ENCODE measurements at places on chromosomes 2 and 18. TPM values are rescaled to one million over a fixed set of nuclear protein-coding genes. Genes with fewer than 3 reads are reported as not detected.

DNA sequence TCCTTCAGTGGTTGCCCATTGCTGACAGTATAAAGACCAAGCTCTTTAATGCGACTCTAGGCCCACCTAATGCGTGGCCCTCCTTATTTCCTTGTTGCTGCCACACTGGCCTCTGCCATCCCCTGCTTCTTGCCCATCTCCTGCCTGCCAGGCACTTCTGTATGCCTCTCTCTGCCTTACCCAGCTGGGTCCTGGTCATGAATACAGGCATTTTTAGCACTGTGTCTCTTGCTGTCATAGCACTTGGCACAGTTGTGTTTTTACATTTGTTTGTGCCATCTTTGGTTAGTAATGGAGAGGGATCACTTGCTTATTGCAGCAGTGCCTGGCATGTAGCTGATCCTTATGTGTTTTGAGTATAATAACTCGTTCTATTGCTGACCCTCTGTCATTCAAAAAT lies 38.7 kb downstream of the MAP4K4 start:
- peak overlapping the region; percentile 57 for H3K4me3 ChIP-seq
- no peak for DNase-seq
- no peaks in the 10 kb centered on the region for H3K36me3 ChIP-seq
- no peaks in the 10 kb centered on the region for H3K27me3 ChIP-seq
- peaks cover 87% of the 10 kb centered on the region for H3K4me1 ChIP-seq

DNA sequence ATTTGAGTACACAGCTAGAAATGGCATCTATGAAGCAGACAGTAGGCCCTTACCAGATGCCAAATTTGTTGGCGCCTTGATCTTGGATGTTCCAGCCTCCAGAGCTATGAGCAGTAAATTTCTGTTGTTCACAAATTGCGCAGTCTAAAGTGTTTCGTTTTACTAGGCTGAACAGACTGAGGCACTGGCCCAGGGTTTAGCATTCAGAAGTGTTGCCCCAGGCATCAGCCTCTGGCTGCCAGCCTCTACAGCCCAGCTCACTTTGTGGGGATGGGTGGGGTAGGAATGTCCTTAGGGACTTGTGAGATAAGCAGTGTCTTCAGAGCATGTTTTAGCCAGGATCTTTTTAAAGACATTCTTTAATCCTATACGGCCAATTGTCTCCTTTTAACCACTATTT lies 51.5 kb upstream of the MGAT5 start:
- no peaks in the 10 kb centered on the region for H3K36me3 ChIP-seq
- H3K4me1 ChIP-seq = peaks cover 49% of the 10 kb centered on the region
- peak overlapping the region; percentile 29 for H3K27ac ChIP-seq
- no peak for DNase-seq

- peak overlapping the region; percentile 90 for H3K4me3 ChIP-seq
- no peaks in the 10 kb centered on the region for H3K36me3 ChIP-seq
- peak overlapping the region; percentile 78 for H3K27ac ChIP-seq
- H3K4me1 ChIP-seq = peaks cover 37% of the 10 kb centered on the region
These were observed 47.3 kb downstream of the TMEM163 start for GRCh38 chr2:134671513-134671912.

DNA sequence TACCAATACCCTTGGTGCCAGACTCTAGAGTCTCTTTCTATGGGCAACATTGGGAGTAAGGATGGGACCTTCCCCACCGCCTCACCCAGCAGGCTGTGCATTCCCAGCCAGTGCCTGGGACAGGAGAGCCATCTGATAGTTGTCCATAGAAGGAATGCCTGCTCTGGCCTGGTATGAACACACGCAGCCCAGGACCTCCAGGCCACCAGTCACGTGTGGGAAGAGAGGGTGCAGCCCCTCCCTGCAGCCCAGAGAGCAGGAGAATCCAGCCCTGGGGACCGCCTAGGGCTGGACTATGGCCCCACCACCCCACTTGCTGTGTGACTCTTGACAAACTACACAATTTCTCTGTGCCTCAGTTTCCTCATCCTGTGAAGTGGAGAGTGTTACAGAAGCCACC lies 52.5 kb upstream of the ID2 start:
- H3K27me3 ChIP-seq = no peaks in the 10 kb centered on the region
- peaks cover 23% of the 10 kb centered on the region for H3K4me1 ChIP-seq
- DNase-seq = no peak
- H3K36me3 ChIP-seq = no peaks in the 10 kb centered on the region
- H3K27ac ChIP-seq = no peak overlapping the region

- H3K36me3 ChIP-seq = no peaks in the 10 kb centered on the region
- peaks cover 16% of the 10 kb centered on the region for H3K27me3 ChIP-seq
- no peak overlapping the region for H3K27ac ChIP-seq
- H3K4me1 ChIP-seq = no peaks in the 10 kb centered on the region
- DNase-seq = no peak
- no peak overlapping the region for H3K4me3 ChIP-seq
These were observed 41.5 kb upstream of the OTOS start for GRCh38 chr2:240182001-240182400.

Gene SERPINB11
- not detected for polyA plus RNA-seq

Gene GPN1
- polyA plus RNA-seq = 89.4 TPM

- H3K4me3 ChIP-seq = peak overlapping the region; percentile 81
- DNase-seq = no peak
- peak overlapping the region; percentile 47 for H3K27ac ChIP-seq
- no peaks in the 10 kb centered on the region for H3K36me3 ChIP-seq
- H3K4me1 ChIP-seq = peaks cover 7% of the 10 kb centered on the region
- H3K27me3 ChIP-seq = peaks cover 35% of the 10 kb centered on the region
These were observed 739 bp downstream of the PKDCC start for GRCh38 chr2:42048299-42049220.

DNA sequence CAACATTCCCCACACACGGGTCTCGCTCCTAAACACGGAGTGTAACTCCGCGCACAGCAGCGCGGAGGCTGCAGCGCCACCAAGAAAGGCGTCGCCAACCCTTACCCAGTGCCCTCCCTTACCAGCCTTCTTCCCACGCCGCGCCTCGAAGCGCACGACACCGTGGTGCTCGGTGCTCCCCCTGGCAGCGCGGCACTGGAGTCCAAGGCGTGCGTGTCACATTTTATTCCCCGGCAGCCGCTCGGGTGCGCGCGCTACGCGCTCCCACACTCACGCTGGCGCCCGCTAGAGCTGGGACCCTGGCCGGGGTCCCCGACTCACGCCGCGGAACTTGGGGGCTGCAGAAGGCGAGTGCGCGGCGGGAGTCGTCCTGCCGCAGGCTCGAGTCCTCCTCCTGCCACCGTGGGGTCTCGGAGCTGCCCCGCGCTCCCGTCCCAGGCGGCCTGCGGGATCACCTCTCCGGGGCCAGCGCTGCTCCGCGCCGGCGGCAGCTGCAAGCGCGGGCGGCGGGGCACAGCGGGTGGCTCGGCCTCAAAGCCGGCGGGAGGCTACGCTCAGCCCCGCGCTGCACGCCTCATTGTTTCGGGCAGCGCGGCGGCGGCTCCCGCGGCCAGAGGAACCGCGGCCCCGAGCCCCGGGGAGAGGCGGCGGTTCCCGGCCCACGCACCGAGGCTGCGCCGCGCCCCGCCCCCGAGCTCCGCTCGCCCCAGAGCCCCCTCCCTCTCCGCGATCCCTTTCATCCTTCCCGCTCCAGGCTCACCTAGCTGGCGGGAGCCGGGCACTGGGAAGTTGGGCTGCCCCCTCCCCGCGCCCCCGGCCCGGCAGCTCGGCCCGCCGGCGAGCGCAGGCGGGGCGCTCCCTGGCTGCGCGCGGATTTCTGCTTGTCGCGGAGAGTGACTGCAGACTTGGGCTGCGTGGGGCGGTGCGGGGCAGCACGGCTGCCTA lies at the start of gene ST6GAL2:
TSS of gene ST6GAL2 (minus strand) at position 197 of the 945 bp plus-strand sequence. CDS start 42,190 bp downstream, outside the sequence.
- H3K4me3 ChIP-seq = no peak within 1 kb of the TSS
- H3K27me3 ChIP-seq = peaks cover 33% of the 10 kb centered on the region
- H3K4me1 ChIP-seq = peaks cover 7% of the 10 kb centered on the region
- no peak within 1 kb of the TSS for H3K27ac ChIP-seq
- no peak for DNase-seq
- H3K36me3 ChIP-seq = peaks cover 8% of the 10 kb centered on the region

Gene TEX44
- polyA plus RNA-seq = not detected

Gene NEURL3
- not detected for polyA plus RNA-seq

- H3K4me1 ChIP-seq = peaks cover 6% of the 10 kb centered on the region
- H3K4me3 ChIP-seq = no peak overlapping the region
- no peak for DNase-seq
- peaks cover 28% of the 10 kb centered on the region for H3K27me3 ChIP-seq
- H3K27ac ChIP-seq = no peak overlapping the region
These were observed 4.6 kb upstream of the LAMA3 start for GRCh38 chr18:23684515-23685197.

- H3K36me3 ChIP-seq = no peaks in the 10 kb centered on the region
- H3K4me3 ChIP-seq = no peak overlapping the region
- H3K4me1 ChIP-seq = no peaks in the 10 kb centered on the region
These were observed 803.6 kb upstream of the ZEB2 start for GRCh38 chr2:145323512-145323911.

Gene MAPRE2
- polyA plus RNA-seq = 102 TPM

DNA sequence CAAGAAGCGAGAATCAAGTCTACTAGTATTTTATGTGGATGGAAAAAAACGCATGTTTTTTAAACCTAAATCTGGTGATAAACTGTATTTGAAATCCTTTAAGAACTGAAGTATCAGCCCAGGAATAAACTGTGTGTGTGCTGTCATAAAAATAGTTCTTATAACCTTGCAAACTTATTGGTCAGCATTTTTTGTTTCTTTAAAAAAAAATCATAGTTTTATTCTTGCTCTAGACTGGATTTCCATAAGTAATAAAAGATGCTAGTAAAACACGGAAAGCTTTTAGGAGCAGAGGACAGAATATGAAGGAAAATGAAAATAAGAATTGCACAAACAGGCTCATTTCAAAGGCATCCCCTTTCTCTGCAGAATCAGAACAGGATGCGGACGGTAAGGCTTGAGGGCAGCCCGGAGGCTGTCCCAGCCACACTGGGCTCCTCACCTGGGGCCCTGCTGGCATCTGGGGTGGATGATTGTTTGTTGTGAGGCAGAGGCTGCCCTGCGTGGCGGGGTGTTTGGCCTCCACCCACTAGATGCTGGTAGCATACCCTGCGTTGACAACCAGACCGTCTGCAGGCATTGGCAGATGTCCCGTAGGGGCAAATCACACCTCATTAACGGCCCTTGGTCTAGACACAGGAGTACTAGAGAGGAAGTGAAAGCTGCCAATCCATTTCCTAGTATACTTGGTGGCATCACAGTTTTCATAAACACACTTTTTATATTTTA lies 52.5 kb downstream of the MBP start:
- peaks cover 67% of the 10 kb centered on the region for H3K4me1 ChIP-seq
- peak overlapping the region; percentile 95 for H3K27ac ChIP-seq
- H3K27me3 ChIP-seq = no peaks in the 10 kb centered on the region

DNA sequence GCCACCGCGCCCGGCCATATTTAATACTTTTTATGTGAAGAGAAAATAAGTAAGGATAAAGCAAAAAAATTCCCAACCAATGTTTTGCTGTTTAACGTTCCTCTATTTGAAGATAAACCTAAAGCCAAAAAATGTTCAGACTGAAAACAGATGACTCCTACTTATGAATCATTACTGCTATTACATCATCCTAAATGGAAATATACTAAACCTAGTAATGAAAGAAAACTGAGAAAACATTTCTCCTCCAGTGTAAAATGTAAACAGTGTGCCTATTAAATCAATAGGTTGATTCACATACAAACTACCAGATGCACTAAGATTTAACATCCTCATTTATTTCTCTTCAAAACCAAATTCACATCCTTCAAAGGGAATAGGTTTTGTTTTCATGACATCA lies 43.5 kb downstream of the CWC22 start:
- DNase-seq = no peak
- H3K4me1 ChIP-seq = no peaks in the 10 kb centered on the region
- H3K27me3 ChIP-seq = no peaks in the 10 kb centered on the region
- H3K4me3 ChIP-seq = no peak overlapping the region

- no peaks in the 10 kb centered on the region for H3K27me3 ChIP-seq
- H3K27ac ChIP-seq = no peak overlapping the region
- H3K4me1 ChIP-seq = no peaks in the 10 kb centered on the region
These were observed 21.6 kb downstream of the MC4R start for GRCh38 chr18:60350941-60351340.

DNA sequence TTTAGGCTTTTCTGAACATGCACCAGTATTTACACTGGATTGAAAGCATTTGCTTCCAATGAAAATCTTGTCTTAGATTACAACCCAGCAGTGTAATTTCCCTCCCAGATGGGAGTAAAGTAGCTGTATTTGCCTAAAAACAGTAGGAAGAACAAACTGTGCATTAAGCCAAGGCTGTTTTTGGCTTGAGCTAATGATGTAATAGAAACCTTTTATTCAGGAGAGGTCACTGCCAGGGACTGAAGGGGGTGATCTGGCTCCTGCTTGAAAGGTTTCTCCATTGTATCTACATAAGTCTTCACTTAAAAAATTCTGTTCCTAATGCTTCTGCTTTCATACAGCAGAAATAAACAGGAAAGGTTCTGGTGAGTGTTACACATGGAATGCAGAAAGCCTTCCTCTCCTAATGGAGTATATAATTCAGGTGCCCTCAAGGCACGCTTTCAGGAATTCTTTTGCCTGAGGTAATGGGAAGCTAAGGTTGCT lies 74.4 kb downstream of the MEIS1 start:
- peaks cover 9% of the 10 kb centered on the region for H3K27me3 ChIP-seq
- H3K4me3 ChIP-seq = no peak overlapping the region
- H3K36me3 ChIP-seq = no peaks in the 10 kb centered on the region
- no peak overlapping the region for H3K27ac ChIP-seq

Gene CHRND
- not detected for polyA plus RNA-seq

Gene ACOXL
- not detected for polyA plus RNA-seq

DNA sequence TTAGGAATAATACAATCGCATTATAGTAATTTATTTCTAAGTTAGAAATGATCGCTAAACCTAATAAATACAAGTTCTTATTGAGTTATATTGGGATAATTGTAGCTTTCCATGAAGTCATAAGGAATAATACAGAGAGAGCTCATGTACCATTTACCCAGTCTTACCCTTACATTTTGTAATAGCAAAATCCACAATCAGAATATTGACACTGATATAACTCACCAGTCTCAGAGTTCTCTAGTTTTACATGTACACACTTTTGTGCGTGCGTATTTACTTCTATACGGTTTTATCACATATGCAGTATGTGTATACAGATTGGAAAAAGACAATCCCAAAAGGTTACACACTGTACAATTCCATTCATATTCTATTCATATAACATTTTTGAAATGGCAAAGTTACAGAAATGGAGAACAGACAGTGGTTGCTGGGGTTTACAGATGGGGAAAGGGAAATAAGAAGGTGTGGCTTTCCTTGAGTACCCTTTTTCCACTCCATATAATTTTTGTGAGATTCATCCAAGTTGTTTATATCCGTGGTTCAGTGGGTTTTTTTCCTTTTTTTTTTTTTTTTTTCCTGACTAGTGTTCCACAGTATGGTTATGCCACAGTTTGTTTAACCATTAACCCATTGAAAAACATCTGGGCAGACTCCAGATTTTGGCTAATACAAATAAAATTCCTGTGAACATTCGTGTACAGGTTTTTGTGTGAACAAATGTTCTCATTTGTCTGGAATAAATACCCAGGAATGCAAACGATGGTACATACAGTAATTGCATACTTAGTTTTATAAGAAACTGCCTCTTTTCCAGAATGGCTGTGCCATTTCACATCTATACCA lies 117.2 kb downstream of the HNMT start:
- H3K4me3 ChIP-seq = no peak overlapping the region
- H3K36me3 ChIP-seq = no peaks in the 10 kb centered on the region
- H3K27me3 ChIP-seq = no peaks in the 10 kb centered on the region
- no peaks in the 10 kb centered on the region for H3K4me1 ChIP-seq
- H3K27ac ChIP-seq = no peak overlapping the region
- no peak for DNase-seq

Gene RNU2-63P
- polyA plus RNA-seq = 9.0 TPM

Measured in naive B cell (primary cell).